Fibroblast of villous mesenchyme (primary cell): ENCODE measurements at places on chromosomes 12 and 14. TPM values are rescaled to one million over a fixed set of nuclear protein-coding genes. Genes with fewer than 3 reads are reported as not detected.

GRCh38 chr12:11615481-11615880 lies 34.0 kb upstream of the ETV6 start:
- no peak for DNase-seq

GRCh38 chr14:68782091-68782981 lies 10.5 kb downstream of the ZFP36L1 start:
- DNase-seq, result no peak

GRCh38 chr12:107131832-107132616 lies 38.7 kb upstream of the CRY1 start:
- DNase-seq, result peak; percentile 68

DNA sequence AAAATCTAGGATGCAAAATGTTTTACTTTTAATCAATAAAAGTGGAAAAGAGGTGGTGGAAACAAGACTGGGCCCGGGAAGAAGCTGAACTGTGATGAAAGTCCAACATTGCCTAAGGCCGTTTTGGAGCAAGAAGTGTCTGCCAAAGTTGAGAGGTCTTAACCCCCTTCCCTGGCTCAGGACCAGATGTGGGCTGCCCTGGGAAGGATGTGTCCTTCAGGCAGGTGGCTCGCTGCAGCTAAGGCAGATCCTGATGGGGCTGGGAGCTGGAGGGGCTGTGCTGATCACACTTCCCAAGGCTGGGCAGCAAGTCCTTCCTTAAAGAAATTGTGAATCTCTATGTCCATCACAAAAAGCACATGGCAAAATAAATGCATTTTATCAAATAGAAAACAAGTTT lies 581.6 kb downstream of the GALC start:
- DNase-seq, result no peak

- no peak for DNase-seq
Measured at GRCh38 chr12:124605150-124605882, 37.9 kb upstream of the NCOR2 start.

- peak; percentile 56 for DNase-seq
Measured at GRCh38 chr14:90828642-90829487, 12.6 kb upstream of the TTC7B start.

DNA sequence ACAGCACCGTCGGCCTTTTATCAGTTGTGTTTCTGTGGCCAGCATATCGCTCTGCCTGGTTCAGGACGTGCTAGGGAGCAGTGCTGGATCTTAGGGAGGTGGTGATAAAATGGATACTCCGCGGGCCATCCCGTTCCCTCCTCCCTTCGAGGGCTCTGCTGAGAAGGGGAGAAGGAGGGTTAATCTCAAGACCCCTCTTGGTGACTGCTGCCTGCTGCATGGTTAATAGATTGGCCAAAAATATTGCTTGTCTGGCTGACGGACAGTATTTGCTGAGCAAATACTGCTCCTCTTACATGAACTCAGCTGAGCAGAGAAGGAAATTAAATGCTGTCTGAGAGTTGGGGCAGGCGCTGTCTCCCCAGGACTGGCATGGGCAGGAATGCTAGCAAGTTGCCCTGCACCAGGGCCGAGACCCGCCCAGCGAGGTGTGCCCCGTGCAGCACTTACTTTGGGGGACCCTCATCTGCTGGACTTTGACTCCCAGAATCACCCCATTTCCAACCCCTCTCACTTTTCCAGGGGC lies 1.2 kb downstream of the FBRSL1 start:
- DNase-seq, result no peak

- no peak for DNase-seq
Measured at GRCh38 chr14:32596390-32596789, 267.3 kb downstream of the AKAP6 start.

GRCh38 chr14:71138448-71139293 lies 231.4 kb downstream of the PCNX1 start:
- DNase-seq, result peak; percentile 56

DNA sequence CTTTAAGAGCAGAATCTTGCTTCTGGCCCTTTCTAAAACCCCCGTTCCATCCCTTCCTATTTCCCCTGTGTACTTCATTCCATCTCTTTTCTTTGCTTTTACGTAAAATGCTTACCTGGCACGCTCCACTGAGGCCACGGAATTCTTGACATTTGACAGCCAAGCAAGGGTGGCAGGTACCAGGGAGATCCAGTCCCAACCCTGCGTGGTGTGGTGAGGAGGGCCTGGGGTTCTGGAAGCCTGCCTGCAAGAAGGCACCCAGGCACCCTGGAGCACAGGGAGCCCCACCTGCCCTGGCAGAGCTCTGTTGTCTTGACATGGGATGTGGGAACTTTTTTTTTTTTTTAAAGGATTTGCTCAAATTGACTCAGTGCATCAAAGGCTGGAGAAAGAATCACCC lies 48.6 kb downstream of the ITPK1 start:
- no peak for DNase-seq

- DNase-seq, result no peak
Measured at GRCh38 chr12:72889791-72890190, 617.6 kb downstream of the TRHDE start.

DNA sequence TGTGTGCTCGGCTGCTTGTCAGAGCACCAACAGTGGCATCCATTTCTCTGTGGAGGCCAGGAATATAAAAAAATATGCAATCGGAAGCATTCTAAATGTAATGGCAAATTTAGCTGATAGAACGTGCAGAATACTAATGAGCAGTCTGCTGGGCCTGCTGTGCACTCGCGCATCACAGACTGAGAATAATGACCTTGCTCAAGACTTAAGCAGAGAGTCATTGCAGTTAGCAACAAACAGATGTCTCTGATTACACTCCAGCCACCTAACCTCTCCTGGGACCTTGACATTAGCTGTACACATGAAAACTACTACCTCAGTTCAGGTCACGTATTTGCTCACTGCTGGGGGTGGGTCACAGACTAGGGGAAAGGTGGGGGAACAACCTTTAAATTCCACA lies 269.2 kb upstream of the DAAM1 start:
- DNase-seq, result peak; percentile 75

GRCh38 chr14:69190191-69190590 lies 1.1 kb upstream of the EXD2 start:
- no peak for DNase-seq

DNA sequence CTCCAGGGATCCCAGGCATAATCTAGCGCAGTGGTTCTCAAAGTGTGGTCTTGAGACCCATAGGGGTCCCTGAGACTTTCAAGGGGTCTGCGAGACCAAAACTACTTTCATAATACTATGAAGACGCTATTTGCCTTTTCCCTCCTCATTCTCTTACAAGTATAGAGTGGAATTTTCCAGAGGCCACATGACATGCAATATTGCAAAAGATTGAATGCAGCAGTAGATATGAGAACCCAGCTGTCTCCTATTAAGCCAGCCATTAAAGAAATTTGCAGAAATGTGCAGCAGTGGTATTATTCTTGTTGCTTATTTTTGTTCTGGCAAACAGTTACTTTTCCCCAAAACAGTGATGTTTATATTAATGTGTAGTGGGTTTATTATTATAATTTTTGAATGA lies 62.8 kb downstream of the VWF start:
- peak; percentile 82 for DNase-seq

DNA sequence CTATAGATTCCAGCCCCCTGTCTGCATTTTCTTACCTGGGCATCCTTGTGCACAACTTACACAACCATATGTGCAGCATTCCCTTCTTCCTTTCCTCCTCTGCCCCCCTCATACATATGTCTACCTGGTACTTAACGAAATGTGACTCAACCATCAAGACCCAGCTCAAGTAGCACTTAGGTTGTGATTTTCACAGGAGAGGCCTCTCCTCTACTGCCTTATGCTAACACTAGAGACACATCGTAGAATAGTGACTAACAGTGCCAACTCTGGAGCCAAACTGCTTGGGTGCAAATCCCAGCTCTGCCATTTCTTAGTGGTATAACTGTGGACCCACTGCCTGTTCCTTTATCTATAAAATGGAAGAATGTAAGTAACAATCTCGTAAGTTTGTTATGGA lies 24.1 kb upstream of the PLEKHA5 start:
- DNase-seq, result no peak

DNA sequence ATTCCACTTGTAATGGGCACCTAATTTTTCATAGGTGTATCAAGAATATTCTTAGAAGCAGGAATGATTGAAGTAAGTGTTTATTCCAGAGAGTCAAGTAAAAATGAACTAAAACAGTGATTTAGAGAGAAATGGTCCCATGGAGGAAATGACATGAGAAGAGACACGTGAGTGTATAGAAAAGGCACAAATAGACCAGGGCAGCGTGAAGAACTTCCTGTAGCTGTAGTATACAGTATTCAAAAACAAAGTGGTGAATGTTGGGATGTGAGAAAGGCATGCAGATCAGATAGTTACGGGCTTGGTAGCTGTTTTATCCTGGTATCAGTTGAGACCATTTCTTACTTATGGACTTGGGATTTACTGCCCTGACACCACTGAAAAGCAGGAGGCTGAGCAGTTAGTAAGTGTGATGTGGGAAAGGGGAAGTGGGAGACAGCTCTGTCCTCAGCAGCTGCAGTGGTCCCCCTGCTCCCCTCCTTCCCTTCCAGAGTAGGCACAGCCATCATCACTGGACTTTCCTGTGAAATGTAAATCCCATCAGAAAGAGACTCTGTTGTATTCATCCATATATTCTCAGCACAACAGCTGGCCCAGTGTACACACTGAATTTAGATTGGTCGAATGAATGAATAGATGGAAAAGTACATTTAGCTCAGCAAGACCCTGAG lies 16.8 kb upstream of the TESPA1 start:
- no peak for DNase-seq

- DNase-seq, result no peak
Measured at GRCh38 chr12:101592921-101593320, 1.9 kb upstream of the MYBPC1 start.

DNA sequence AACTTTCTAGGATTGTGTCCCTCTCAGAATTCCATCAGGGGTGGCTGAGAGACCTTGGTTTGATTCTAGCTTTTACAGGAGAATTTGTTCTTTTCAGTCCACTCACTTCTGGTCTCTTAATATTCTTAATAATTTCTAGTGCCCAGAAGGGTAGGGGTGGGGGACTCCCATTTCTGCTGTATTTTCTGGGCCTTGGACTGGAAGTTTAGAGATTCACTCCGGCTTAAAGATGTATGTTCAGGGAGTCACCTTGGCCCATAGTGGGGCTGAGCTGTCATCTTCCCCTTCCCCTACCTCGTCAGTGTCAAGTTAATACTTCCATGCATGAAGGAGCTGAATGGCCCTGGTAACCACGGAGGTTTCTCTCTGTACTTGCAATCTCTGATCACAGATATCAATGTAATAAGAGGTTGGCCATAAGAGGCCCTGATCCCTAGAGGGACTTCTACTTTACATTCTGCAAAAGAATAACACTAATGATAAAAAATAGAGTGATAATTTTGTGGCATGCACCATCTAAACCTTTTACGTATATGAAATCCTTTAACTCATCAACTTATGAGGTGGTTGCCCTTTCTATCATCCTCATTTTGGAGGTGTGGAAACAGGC lies 6.7 kb downstream of the KRT81 start:
- DNase-seq, result no peak

DNA sequence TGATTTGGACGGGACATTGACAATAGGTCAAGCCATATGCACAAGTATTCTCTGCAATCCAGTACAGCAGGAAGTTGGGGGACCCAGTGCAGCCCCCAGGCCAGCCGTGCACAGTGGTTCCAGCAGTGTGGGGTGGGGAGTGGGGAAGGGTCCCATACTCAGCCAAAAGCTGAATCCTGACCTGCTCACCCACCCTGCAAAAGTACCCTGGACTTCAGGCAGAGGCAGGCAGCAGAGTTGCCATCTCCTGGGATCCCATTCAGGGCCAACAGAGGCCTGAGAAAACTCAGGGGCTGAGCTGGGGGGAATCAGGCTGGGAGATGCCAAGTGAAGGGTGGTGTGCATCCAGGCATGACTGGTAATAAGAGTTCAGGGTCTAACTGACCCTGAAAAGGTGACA lies 83.9 kb downstream of the ALG10 start:
- no peak for DNase-seq

DNA sequence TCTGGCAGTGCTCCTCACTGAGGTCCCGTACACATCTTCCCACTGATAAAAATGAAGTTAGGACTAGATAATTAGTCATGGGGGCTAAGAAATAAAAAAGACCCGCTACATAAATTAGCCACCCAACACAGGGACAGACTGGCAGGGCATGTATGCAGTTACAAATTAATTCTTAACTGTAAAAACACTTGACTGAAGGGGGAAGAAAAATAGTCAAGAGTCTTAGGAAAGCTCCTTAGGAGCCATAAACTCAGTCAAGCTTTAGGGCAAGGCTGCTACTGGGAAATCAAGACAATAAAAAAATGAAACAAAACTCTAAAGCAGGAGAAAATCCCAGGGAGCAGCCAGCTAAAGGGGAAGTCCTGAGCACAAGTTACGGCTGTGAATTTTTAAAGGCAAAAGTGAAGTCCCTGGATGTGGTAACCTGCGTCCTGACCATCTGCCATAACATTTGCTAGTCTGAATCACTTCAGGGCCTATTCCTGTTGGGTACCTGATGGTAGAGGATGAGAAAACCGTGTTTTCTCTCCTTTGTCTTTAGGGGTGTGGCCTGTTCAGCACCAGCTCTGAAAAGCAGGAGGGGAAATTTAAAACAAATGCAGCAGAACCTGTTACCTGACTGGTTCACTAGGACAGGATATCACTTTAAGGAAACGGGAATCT lies 7.5 kb upstream of the NPFF start:
- DNase-seq, result no peak

- no peak for DNase-seq
Measured at GRCh38 chr12:13119826-13120225, 16.4 kb upstream of the GSG1 start.

DNA sequence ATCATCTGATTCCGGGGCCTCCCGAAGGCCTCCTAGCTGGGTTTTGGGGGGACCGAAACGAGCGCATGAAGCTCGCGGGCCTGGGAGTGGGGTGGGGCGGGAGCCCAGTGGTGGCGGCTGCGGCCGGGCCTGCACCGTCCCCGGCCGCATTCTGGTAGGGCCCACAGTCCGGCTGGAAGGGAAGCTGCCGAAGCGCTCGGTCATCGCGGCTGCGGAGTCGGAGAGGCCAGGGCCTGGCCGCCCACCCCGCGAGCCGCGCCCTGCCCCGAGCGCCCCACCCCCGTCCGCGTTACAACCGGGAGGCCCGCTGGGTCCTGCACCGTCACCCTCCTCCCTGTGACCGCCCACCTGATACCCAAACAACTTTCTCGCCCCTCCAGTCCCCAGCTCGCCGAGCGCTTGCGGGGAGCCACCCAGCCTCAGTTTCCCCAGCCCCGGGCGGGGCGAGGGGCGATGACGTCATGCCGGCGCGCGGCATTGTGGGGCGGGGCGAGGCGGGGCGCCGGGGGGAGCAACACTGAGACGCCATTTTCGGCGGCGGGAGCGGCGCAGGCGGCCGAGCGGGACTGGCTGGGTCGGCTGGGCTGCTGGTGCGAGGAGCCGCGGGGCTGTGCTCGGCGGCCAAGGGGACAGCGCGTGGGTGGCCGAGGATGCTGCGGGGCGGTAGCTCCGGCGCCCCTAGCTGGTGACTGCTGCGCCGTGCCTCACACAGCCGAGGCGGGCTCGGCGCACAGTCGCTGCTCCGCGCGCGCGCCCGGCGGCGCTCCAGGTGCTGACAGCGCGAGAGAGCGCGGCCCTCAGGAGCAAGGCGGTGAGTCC lies at the start of gene KLC1:
KLC1 (plus strand) TSS at position 528 of the 819 bp plus-strand sequence. CDS start 25,354 bp downstream, outside the sequence.
- DNase-seq, result peak; percentile 71

Gene KRT77
- not detected in 2 replicates for total RNA-seq

Gene RNASE4
- total RNA-seq, result 6.9 and 7.4 TPM in 2 replicates

Gene DIO3
- not detected in 2 replicates for total RNA-seq

Gene FOXG1
- under 0.01 TPM in 1 of 2 replicates, not detected in the other for total RNA-seq

Gene SERPINA9
- total RNA-seq, result not detected in 2 replicates

Gene TECPR2
- total RNA-seq, result 18.0 and 19.9 TPM in 2 replicates

Gene COX8C
- not detected in 2 replicates for total RNA-seq

Gene IQSEC3
- under 0.01 TPM in 2 replicates for total RNA-seq

Gene CMA1
- not detected in 2 replicates for total RNA-seq
